ENCODE measurements at places on chromosomes 7 and 10.

DNA sequence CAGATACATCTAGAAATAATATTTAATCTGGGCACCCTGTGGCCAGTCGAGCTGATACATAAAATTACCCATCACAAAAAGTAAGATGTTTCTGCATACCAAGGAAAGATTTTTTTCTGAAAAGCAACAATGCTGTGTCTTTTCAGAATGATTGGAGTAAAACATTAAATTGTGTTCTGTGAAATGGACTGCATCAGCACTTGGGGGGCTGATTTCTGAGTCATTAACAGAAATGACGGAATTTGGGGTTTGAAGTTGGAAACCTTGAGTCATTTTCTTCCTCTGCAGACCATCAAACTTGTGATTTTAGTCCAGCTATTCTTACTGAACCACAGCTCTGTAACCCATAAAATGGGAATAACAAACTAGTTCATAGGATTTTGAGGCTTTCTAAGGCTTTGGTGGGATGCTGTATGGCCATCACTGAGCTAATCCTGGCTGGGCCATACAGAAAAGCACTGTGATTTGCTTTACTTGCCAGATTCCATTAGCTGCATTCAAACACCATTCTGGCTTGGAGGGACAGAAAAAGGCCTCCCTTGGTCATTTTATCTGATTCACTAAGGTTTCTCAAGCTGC is 739.4 kb upstream of the IGFBP3 start:
- DNase-seq: no peak

DNA sequence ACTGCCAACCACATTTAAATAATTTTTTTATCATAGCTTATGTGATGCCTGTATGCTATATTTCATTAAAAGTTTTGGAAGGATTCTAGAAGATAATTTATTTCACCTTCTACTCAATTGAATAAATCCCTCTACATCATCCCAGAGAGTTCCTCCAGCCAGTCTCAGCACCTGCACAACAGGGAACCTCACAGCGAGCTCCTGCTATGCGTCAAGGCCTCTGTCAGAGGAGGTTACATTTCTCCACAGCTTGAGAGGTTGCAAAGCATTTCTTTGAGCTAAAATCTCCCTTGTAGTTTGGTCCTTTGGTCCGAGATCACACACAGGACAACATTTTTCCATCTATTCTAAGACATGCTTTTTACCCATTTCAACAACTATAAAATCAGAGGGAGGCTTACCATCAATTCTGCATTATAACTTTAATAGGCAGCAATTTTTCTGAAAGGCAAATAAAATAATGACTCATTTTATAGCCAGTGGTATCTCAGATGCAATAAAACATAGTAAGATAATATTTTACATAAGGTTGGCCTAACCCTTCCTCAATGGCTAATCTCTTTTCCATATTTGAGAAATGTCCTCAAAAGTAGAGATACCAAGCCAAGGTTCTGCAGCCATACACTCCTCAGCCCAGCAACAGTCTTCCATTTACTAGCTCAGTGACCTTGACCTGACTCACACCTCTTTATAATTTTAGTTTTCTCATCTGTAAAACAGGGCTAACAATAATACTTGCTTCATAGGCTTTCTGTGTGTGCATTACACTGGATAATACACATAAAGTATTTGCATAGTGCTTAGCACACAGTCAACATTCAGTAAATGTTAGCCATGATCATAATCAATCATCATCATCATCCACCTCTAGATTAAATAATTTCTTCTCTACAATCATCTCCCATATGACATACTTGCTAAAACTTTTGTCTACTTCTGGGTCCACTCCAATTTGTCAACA is 68.8 kb downstream of the DOCK4 start:
- DNase-seq: no peak

DNA sequence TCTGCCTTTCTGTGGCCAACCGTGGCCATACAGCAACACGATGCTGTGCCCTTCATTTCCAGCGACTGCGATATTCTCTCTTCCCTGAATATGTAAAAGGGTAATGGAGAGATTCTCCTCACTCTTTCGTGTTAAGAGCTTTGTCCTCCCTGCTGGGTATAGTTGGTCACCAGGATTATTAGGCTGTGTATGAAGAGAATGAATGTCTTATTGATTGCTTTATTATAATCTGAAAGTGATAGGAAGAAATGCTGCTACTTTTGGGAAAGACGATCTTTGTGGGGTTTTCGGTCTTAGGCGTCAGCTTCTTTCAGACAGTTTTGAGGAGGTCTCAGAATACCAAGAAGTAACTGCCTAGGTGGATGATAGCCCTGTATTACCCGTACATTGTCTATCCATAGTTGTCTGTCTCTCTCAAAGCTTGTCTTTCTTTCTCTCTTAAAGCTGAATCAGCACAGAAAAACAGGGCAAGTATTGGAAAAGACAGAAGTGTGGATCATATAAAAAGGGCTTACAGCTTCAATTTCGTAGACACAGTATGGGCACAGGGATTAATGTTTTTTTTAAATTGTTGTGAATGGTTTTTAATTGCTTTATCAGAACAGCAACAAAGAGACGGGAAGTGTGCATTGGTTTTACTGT is 1.2 kb downstream of the AHCYL2 start:
- no peak for DNase-seq

DNA sequence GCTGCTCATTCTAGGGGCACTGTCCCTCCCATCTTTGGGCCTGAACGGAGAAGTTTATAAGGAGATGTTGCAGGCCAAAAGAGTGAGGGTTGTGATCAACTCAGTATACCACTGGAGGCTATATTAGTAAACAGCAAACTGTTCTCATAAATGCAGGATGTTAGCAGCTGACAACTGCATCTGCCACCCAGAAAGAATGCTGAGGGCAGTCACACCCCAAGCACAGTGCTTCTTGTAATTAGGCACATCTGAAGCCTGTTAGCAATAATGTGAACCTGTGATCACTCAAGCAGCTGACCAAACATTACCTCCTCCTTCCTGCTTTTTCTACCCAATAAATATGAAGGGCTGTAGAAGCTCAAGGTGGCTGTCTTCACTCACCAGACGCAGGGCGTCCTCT is 38.4 kb upstream of the ZNF138 start:
- no peak for DNase-seq

DNA sequence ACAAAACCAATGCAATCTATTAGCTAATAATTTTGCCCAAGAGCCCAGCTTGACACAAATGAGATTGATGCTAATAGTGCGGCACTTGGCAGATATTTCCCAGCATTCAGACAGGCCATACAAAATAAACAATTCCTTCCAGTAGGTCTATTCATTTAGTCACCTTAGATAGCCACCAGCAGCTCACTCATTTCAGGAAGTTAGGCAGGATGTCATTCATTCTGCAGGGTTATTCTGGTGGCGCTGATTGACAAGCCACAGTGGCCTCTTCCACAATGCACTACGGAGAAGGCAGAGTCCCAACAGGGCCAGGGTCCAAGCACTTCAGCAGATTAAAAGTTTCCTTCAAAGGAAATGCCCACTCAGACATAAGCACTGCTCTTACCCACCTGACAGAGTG is 55.8 kb downstream of the PIK3AP1 start:
- no peak for DNase-seq

GRCh38 chr10:122473116-122473515 is 11.8 kb downstream of the HTRA1 start:
- no peak for DNase-seq

GRCh38 chr7:22016507-22016906 is 70.8 kb upstream of the CDCA7L start:
- DNase-seq: no peak

DNA sequence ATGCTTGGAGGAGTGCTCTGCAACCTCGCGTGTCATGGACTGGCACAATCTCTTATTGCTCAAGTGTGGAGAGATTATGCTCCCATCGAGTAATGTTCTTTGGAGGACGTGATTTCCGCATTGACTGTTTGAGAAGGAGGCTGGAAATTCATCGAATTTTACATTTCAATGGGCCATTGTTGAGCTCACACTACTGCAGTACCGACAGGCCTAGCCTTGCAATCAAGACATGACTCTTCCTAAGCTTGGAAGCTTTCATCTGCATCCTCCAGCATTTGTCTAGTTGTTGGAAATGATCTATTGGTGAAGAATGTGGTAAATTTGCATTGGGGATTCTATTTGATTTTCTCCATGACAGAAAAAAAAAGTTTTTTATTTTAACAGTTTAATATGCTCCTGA is 156.8 kb downstream of the FZD1 start:
- no peak for DNase-seq

DNA sequence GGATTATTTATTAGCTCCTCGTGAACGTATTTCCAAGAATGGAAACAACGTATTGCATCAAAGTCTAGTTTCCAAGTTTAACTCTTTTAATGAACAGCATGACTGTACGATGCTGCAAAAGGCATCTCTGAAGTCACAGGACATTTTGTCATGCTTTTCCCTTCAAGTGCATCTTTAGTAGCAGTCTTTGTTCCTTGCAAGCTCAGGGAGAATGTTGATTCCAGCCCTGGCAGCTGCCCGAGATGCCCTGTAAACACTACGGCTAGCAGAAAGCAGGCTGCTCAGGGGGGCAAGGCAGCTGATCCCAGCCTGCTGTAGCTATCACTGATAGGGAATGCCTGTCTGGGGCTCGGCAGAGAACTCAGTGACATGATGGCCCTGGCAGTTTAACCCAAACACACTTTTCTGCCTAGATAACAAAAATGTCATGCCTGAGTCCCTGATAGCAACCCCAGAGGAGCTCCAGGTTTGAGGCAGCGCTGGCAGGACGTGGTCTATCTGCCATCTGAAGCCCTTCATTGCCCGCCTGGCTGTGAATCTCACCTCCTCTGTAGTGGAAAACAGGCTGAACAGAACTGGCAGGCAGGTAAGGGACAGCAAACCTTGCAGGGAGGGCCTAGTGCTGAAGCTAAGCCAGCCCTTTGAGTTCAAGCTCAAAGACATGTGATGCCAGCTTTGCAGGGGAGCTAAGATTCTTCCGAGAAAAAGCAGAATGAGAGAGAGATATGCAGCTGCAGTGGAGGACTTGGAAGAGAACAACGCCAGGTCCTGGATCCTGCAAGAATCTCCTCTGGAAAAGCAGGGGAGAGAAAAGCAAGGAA is 264.6 kb downstream of the SNX10 start:
- DNase-seq: no peak

GRCh38 chr10:27644307-27644939 is 101.2 kb downstream of the MKX start:
- DNase-seq: no peak

DNA sequence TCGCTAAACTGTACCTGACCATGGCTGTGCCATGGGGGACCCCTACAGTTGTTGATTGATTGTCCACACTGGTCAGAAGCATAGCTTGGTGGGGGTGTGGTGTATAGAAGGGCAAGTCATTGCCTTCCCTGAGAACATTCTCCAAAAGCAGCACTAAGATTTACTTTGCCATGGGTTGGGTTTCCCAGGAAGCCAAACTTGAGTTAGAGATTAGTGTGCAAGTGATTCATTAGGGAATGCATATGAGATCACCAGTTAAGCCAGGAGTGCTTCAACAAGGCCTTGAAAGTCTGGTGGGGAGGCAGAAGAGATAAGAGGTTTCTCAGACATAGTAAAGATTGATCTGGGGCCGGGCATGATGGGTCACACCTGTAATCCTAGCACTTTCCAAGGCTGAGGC is 21.4 kb upstream of the TPST1 start:
- no peak for DNase-seq

Data from stimulated activated CD4-positive, alpha-beta T cell treated with anti-CD3 and anti-CD28 coated beads, Interleukin-1b, Interleukin-23, amount 100 ng/mL, for 4 hours (primary cell).